ENCODE measurements at places on chromosomes 5 and 9. TPM values are rescaled to one million over a fixed set of nuclear protein-coding genes. Genes with fewer than 3 reads are reported as not detected.

- no peak for DNase-seq
These were observed 20.1 kb downstream of the GRHPR start for GRCh38 chr9:37442556-37442955.

DNA sequence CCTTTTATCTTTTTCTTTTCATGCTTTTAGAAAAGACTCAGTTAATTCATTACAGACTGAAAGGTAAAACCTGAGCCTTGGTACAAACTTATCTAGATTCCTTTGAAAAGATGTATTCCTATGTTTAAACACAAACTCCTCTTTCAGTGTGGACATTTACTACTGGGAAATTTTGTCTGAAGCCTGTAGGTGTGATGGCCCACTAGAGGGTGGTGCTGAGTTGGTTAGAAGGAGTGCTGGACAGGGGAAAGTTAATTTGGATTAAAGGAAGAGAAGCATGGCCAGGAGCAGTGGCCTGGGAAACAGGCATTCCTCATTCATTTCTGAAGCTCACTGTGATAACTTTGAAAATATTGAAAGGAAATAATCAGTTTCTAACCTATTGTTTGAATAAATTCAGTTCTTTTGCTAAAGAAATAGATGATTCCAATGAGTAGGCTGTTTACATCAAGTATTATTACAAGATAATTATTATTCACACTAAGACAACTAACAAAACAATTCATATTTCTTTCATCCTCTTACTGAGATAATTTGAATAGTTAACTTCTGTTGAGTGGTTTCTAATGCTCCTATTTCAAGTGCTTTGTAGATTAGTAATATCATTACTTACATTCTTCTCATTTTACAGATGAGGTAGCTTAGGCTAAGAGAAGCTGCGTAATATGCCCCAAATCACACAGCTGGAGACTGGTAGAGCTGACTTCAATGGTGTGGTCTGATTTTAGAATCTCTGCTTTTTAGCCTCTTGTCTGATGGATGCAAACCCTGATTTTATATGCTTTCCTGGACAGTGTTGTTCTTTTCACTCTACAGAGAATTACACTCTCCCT lies 150.9 kb downstream of the ADGRV1 start:
- DNase-seq: peak; percentile 11

GABRA1 gene
- not detected for polyA plus RNA-seq

ANKRD33B gene
- 1.6 TPM for polyA plus RNA-seq

- DNase-seq: no peak
These were observed 69.3 kb downstream of the MAMDC2 start for GRCh38 chr9:70112981-70113380.

PHF2 gene
- 34.4 TPM for polyA plus RNA-seq

- DNase-seq: no peak
These were observed 139.4 kb upstream of the PPP1R26 start for GRCh38 chr9:135340143-135340655.

BASP1 gene
- polyA plus RNA-seq: 76.6 TPM

GRCh38 chr5:4511996-4512656 lies 628.0 kb upstream of the ADAMTS16 start:
- peak; percentile 62 for DNase-seq

DNA sequence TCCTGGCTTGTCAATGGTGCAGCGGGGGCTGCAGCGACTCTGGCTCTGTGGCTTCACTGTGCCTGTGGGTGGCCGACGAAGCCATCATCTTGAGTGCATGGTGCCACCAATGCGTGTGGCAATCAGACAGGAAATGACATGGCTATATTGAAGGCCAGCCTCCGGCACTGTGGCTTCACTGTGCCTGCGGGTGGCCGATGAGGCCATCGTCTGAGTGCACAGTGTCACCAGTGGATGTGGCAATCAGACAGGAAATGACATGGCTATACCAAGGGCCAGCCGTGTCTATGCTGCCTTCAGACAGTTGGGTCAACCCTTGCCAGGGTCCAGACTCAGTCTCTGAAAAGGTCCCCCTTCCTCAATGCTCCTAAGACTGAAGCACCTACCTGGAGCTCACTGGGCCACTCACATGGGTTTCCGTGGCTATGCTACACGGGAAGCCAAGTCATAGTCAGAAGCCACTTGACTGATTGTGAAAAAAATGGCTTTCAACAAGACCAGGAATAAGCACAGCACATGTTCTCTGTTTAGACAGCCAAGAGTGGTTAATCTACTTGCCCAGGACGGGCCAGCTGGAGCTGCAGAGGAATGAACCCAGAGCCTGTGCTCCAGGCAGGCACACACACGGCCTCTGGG lies 67.5 kb upstream of the S1PR3 start:
- no peak for DNase-seq

FAM151B gene
- polyA plus RNA-seq: 3.1 TPM

SPATA31C1 gene
- polyA plus RNA-seq: 0.80 TPM

DNA sequence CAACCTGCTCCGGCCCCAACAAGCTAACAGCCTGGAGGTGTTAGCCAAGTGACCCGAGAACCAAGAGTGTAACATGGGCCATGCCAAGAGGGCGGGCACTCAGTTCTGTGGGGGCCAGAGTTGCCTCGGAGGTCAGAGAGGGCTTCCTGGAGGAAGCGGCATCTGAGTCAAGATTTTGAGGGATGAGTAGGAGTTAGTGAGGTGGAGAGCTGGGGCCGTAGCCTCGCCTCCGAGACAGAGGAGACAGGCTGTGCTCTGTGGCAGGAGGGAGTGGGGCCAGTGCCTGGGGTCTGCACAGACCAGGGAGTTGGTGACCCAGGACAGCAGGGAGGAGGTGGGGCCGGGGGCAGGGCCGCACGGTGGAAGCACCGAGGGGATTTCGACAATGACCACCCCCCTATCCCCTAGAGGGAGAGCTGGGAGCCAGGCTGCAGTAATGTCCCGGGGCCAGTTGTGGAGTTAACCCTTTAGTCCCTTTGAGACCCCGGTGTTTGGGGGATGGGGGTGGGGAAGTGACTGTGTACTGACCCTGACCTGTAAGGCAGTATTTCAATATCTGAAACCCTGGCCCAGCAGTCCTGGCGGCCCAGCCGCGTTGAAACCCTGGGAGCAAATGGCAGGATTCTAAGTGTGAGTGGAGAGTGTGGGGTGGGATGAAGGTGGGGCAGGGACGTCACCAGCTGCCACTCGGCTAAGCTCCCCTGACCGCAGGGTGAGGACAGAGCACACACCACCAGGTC lies 148.7 kb upstream of the COL5A1 start:
- no peak for DNase-seq

SLC45A2 gene
- 1.1 TPM for polyA plus RNA-seq

- DNase-seq: no peak
These were observed 192.4 kb downstream of the ADAMTSL1 start for GRCh38 chr9:18666348-18666747.

TICAM2 gene
- 3.8 TPM for polyA plus RNA-seq

DNA sequence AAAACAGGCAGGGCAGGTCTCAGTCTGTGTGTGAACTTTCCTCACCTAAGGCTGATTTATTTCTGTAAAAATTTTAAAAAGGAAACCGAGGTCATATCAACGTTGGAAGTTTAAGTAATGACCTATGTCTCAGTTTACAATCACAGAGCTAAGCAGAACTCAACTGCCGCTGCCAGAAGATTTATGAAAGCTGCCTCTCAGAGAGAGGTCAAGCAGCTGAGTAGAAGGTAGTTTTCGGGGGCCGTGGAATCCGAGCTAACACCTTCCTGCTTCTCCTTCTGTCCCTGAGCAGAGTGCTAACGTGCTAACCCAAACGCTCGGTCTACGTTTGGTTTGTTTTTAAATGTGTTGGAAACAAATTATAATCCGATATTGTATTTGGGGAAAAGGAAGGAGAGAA lies 11.1 kb downstream of the TTF1 start:
- no peak for DNase-seq

MELK gene
- polyA plus RNA-seq: 20.2 TPM

DNA sequence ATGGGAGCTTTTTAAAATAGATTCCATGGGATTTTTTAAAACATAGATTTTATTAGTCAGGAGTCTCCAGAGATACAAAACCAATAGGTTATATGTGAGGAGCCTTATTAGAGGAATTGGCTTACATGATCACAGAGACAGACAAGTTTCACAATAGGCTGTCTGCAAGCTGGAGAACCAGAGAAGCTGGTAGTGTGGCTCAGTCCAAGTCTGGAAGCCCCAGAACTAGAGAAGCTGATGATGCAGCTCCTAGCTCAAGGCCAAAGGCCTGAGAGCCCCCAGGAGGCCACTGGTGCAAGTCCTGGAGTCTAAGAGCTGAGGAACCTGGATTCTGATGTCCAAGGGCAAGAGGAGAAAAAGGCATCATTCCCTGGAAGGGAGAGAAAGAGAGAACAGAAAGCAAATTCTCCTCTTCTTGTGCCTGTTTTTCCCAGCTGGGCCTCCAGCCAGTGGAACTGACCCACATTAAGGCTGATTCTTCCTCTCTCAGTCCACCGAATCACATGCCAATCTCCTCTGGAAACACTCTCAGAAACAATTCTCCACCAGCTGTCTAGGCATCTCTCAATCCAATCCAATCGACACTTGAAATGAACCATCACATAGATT lies 59.3 kb downstream of the AHRR start:
- DNase-seq: no peak

- DNase-seq: no peak
These were observed 797.2 kb downstream of the EFNA5 start for GRCh38 chr5:106873568-106873967.

DNA sequence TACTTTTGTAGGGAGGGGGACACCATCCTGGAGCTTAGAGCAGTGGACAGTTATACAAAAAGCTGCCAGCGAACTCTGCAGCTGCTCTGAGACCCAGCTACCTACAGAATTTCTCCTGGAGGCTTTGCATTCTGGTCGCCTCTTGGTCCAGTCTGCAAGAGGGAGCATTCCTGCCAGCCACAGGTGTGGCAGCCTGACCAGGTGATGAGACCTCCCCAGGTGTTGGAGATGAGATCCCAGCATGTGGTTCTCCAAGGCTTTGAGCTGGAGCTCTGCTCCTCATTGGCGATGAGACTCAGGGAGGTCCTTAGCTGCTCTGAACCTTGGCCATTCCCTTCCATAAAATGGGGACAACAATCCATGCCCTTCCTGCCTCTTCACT lies 69.3 kb downstream of the RGS3 start:
- no peak for DNase-seq

CACFD1 gene
- 38.4 TPM for polyA plus RNA-seq

GRCh38 chr9:72586388-72587130 lies 65.2 kb downstream of the TMC1 start:
- DNase-seq: no peak

PDE8B gene
- 5.3 TPM for polyA plus RNA-seq

PRLR gene
- polyA plus RNA-seq: 27.5 TPM

- DNase-seq: no peak
These were observed 482.3 kb downstream of the SPOCK1 start for GRCh38 chr5:137016783-137017324.
